ENCODE measurements at places on chromosomes 3 and 15.

DNA sequence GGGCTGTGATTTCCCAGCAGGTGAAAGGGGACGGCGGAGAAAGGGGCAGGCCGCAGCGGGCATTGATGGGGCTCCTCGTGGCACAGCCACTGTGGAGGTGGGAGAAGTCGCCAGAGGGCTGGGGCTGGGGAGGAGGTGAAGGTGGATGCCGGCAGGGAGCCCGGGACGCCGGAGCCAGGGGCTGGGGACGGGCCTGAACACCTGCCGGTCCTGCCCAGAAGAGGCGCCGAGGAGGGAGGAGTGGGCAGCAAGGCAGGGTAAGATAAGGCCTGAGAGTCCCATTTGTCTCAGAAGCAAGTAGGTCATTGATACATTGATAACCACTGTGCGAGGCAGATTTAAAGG is 571 bp upstream of the RARRES1 start:
- H3K4me3 ChIP-seq = peak overlapping the region; percentile 82
- H3K36me3 ChIP-seq = no peaks in the 10 kb centered on the region
- peak overlapping the region; percentile 64 for H3K27ac ChIP-seq
- no peak for DNase-seq
- no peaks in the 10 kb centered on the region for H3K27me3 ChIP-seq
- H3K4me1 ChIP-seq = peaks cover 6% of the 10 kb centered on the region

GRCh38 chr3:133997871-133998635 is 31.7 kb downstream of the SLCO2A1 start:
- no peak overlapping the region for H3K4me3 ChIP-seq
- H3K4me1 ChIP-seq = no peaks in the 10 kb centered on the region
- no peak for DNase-seq
- H3K27ac ChIP-seq = no peak overlapping the region
- no peaks in the 10 kb centered on the region for H3K36me3 ChIP-seq

DNA sequence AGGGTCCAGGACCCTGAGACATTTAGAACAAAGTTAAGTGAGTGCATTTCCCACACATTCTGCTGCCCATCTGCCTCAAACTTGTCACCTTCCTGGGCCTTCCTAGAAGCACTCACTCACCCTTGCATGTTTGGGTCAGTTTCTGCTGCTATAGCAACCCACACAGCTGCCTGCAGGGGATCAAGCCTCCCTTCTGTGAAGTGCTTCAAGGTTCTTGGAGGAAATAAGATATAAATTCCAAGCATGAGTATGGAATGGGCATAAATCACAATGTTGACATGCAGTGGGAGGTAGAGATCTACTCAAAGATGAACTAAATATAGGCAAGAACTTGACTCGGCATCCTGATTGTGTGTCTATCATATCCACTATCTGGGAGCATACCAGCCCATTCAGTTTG is 140.4 kb downstream of the SLC9A9 start:
- no peaks in the 10 kb centered on the region for H3K27me3 ChIP-seq
- H3K27ac ChIP-seq = no peak overlapping the region
- no peaks in the 10 kb centered on the region for H3K36me3 ChIP-seq

DNA sequence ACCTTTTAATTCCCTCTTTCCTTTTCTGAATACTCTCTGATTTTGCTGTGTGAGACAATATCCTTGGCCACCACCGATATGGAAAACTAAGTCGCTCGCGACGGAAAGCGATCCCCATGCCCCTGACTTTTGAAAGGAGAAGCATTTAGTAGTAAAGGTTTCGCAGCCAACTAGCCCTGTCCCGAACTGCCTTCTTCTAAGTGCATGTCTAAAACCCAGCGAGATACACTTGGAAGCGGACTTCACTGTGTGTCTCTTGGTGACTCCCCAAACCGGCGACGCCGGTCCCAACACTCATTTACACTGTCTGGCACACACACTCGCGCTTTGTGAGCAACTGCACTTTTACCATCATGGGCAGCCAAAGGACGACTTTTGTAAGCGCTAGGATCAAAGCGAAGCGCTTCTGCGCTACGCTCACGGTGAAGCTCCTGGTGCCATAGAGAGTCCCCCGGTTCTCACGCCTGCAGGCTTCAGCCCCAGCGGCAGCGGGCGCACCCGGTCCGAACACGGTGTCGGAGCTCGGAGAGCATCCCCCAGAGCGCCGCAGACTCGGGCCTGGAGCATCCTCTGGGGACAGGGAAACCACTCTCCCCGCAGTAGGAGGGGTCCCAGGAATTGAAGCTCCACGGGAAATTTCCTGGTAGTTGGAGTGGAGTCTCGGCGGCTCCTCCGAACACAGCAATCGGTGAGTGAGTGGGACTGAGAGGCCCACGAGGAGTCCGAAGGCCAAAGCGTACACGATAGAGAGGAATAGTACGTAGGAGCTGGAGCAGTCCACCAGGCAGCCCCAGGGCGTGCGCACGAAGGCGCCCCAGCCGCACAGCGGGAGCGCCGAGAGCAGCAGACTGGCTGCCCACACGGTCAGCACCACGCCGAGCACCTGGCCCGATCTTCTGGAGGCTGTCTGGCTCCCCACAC is 1.4 kb downstream of the GPR149 start:
- no peaks in the 10 kb centered on the region for H3K4me1 ChIP-seq
- H3K27me3 ChIP-seq = peaks cover 19% of the 10 kb centered on the region
- H3K4me3 ChIP-seq = no peak overlapping the region

GRCh38 chr3:136840252-136840651 is 21.3 kb downstream of the SLC35G2 start:
- H3K27ac ChIP-seq = no peak overlapping the region
- H3K27me3 ChIP-seq = no peaks in the 10 kb centered on the region
- no peak overlapping the region for H3K4me3 ChIP-seq
- H3K36me3 ChIP-seq = no peaks in the 10 kb centered on the region
- H3K4me1 ChIP-seq = no peaks in the 10 kb centered on the region

- peaks cover 22% of the 10 kb centered on the region for H3K27me3 ChIP-seq
- no peak for DNase-seq
- no peaks in the 10 kb centered on the region for H3K4me1 ChIP-seq
Observed at GRCh38 chr3:13470894-13471574, 9.1 kb upstream of the HDAC11 start.

- DNase-seq = no peak
- peaks cover 7% of the 10 kb centered on the region for H3K36me3 ChIP-seq
- H3K4me3 ChIP-seq = no peak overlapping the region
- no peaks in the 10 kb centered on the region for H3K27me3 ChIP-seq
- H3K27ac ChIP-seq = no peak overlapping the region
Observed at GRCh38 chr3:44666346-44666745, 17.8 kb downstream of the ZNF35 start.

GRCh38 chr3:13108861-13109260 is 35.6 kb upstream of the IQSEC1 start:
- no peaks in the 10 kb centered on the region for H3K36me3 ChIP-seq
- DNase-seq = peak; percentile 47
- peaks cover 39% of the 10 kb centered on the region for H3K27me3 ChIP-seq
- no peak overlapping the region for H3K4me3 ChIP-seq
- H3K27ac ChIP-seq = no peak overlapping the region
